ENCODE measurements at places on chromosomes 16 and 17.

DNA sequence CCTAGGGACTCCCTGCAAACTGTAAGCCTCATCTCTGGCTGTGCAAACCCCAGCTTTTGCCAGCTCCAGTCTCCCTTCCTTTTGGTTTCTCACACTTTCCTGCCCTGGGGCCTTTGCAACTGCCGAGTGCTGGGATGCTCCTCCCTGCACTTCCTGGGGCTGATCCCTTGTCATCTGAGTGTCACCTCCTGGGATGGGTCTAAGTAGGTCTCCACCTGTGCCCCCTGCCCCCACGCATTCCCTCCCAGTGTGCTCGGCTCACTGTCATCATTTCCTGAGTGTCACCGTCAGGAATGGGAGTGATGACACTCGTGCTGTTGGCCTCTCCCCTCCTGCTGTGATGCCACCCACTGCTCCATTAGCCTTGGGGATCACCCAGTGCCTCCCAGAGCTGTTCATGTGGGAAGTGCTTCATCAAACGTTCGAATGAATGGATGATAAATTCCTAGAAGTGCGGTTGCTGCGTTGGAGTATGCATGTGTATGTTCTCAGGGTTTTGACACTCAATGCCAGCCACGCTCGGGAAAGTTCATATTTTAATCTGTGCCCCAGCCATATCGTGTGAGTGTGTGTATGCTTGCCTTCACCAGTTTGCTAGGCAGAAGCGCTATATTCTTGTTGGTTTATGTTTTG lies 189.9 kb downstream of the NTN1 start:
- DNase-seq: no peak

- no peak for DNase-seq
These were observed 3.0 kb downstream of the BAHCC1 start for GRCh38 chr17:81398176-81398831.

DNA sequence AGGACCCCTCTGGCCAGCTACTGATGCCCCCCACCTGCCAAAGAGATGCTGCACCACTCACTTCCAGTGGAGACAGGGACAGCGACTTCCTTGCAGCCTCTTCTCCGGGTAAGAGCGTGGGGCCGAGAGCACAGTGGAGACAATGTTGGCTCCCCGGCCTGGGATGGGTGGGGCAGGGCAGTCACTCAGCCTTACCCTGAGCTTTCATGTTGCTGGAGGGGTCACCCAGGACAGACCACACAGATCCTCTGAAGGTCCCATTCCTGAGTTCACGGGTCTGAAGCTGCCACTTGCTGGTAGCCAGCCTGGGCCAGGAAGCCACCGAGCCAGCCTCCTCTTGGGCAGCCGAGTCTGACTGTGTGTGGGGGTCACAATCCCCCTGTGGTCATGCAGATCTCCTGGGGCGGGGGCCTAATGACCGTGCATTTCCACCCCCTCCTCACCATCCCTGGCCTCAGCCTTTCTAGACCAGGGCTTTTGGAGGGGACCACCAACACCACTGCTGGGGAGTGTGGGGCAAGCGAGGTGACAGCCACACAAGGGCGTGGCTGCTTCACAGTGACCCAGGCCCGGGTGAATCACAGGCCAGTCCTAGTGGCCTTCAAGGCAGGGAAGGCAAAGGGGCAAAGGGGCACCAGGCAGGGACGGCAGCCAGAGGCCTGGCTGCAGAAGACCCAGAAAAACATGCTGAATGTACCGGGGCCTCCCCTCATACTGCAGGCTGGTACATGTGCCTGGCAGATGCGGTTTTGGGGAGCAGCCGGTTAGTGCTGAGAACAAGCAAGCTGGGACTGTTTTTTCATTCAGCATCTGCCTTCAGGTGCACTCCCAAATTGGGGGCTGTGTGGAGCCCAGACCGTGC lies 10.4 kb downstream of the TAF1C start:
- no peak for DNase-seq

GRCh38 chr16:84628226-84628731 lies 10.4 kb upstream of the COTL1 start:
- DNase-seq: no peak

DNA sequence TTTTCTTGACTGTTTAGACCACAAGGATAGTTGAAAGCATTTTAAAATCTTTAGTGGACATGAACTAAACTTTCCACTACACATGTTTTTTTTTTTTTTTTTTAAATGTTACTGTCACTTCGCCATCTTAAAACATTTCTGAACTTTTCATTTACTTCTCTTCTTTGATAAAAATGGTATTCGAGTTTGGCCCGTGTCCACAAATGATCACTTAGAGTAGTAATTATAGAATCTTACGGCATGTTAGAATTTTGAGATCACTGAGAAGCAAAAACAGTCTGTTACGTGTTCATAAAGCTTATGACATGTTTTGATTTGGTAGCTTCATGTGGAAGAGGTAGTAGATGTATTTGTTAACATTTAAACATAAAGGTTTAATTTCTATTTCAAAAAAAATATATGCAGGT lies 1.1 kb downstream of the NSRP1 start:
- no peak for DNase-seq

- no peak for DNase-seq
These were observed 1.1 kb downstream of the C16orf74 start for GRCh38 chr16:85749771-85750145.

DNA sequence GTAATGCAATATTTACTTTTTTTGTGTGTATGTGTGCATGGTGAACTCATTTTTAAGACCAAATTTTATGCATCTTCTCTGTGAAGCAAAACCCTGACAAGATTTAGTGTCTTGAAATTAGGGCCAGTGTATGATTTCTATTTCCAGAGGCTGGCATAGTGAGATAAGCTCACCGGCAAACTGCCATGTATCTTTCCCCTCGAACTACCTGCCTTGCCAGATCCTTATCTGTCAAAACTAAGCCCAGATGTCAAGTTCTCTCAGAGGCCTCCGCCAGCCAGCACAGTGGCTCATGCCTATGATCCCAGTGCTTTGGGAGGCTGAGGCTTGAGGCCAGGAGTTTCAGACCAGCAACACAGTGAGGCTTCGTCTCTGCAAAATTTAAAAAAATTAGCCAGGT lies 10.0 kb downstream of the USP32 start:
- no peak for DNase-seq

GRCh38 chr17:69175625-69176456 lies 34.1 kb upstream of the ABCA6 start:
- peak; percentile 41 for DNase-seq

All from fibroblast of skin of left biceps (primary cell).